ENCODE measurements at places on chromosomes 16 and 17.

DNA sequence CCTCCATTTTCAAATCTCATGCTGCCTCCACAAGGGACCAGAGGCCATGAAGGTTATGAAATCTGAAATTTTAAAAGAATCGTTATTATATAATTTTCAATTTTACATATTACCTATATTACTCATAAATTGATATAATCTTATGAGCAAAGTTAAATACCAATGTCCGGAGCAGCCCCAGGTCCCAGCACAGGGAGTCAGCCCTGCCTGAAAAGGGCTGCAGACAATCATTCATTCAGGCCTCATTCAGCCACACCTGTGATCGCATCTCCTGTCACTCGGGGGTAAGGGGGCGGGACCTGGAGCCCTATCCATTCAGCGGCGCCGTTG is 172.5 kb downstream of the AHSP start:
- no peak for DNase-seq

- no peak for DNase-seq
These were observed 66.7 kb upstream of the TANC2 start for GRCh38 chr17:62899361-62899760.

DNA sequence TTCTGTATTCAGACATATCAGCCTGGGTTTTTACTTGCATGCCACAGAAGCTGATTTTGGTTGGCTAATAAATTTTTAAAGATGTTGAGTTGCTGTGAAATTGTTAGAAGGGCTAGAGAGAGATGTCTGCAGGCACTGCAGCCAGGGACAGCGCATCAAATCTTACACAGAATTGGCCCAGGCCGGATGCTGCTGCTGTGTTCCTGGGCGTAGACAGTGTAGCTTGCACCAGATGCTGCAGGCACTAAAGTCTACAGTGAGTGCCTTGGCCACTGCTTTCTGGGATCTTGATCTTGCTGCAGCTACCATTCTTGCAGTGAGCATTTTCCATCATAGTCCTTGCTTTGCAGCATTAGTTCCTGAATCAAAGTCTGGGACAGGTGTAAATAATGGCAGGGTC is 169.9 kb downstream of the SPECC1 start:
- DNase-seq = no peak

DNA sequence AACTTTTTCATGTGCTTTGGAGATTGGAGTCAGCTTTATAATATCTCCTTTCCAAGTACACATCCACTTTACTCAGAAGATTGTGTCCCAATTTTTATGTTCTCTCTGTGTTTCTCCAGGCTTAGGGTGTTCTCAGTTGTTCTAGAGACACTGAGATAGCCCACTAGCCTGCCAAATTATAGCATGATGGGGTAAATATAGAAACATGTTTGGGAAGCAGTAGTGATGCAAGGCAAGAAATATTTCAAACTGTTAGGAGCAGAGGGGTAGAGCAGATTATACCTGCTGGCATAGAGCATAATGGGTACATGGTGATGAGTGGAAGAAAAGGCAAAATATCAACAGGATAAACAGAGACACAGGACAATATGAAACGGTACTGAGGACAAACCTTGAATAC is 12.4 kb downstream of the SLFN11 start:
- no peak for DNase-seq

GRCh38 chr17:66474806-66475497 is 172.5 kb downstream of the PRKCA start:
- no peak for DNase-seq

Data from activated T-cell treated with anti-CD3 and anti-CD28 coated beads, Interleukin-2, amount 50 U/mL, for 1 hour (primary cell).